ENCODE measurements at places on chromosomes 2 and 18. TPM values are rescaled to one million over a fixed set of nuclear protein-coding genes. Genes with fewer than 3 reads are reported as not detected.

DNA sequence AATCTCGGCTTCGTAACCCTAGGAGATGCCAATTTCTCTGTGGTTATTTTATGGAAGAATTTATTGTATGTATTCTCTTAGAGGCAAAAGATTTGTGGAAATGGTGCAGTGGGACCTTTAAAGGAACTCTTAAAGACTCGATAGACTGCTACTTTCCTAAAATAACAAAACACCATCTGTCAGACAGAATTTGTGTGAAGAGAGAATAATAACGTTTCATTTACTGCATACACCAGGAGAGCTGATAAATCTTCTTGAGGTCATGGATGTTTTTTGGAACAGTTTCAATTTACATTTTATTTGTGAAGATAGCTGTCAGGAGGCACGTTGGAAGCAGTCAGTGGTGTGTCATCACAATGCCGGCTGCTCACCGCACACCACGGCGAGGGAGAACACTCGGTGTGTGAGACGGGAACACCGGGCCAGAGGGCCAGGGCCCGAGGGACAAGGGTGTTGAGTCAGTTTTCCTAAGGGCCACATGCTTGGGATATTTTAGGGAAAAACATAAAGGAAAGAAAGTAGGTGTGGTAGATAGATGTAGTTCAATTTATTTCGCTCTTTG is 1681.0 kb upstream of the DDX18 start:
- DNase-seq, result no peak

DNA sequence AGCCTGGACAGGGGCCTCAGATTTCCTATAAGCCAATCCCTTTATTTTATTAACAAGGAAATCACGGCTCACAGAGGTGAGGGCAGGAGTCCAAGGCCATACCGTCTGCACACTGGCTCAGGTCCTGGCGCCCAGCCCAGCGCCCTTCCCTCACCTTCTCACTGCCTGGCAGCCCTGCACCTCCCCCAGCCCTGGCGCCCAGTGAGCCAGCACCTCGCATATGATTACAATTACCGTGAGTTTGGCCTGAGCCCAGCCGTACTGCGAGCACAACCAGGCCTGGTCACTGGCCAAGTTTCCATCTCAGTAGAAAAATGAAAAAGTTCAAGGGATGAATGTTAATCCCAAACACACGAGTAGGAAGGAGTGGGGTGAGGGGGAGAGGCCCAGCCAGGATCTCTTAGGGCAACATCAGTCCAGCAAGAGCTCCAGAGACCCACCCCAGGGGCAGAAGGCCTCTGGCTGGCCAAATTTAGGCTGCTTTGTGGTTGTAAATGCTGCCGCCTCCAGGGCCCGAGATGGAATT is 68.4 kb downstream of the MCFD2 start:
- no peak for DNase-seq

GRCh38 chr2:118202707-118203303 is 114.5 kb downstream of the INSIG2 start:
- no peak for DNase-seq

DNA sequence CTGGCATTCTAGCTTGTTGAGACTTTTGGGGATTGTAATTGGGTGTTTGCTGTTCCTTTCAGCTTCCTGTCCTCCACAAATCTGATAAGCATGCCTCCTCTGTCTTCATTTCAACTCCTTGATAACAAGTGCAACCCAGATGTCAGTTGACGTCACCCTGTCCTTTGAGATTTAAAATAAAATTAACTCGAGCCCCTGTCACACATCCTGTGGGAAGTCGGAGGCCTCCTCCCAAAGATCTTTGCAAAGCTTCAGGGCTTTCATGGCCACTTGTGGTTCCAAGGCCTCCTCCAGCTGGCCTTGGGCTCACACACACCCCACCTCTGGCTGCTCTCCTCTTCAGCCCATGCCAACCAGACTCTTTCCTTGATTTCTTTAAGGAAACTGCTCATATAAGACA is 69.9 kb upstream of the ITGA6 start:
- no peak for DNase-seq

DNA sequence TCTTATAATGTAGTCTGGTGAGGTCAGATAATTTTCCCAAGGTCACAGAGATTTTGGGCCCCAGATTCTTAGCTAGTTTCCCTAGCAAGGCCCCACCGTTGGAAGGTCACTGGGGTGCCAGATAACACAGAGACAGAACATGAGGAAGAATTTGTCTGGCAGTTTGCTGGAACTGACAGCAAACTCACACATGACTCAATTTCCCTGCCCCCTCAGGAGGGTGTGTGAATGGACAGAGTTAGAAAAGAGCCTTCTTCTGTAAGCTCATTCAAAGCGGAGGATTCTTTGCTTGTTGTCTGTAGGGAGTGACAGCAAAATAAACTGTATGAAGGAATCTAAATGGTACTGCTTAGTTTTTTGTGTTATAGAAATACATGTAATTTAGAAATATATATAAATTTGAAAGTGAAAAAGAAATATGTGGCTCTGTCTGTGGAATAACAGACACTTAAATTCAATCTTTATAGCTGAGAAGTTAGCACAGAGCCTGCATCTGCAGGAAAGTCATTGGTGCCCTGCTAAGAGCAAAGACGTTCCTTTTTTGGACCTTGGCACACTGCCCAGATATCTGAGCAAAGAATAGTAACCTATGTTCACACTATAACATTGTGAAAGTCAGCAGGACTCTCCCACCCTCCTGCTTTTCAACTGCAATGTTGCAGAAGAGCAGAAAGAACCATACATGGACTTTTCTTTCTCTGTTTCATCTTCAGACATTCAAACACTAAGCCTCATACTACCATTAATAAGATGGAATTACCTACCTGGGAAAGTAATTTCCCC is 2.1 kb downstream of the MDH1 start:
- no peak for DNase-seq

GRCh38 chr18:75200605-75201280 is 8.2 kb downstream of the PTGR3 start:
- no peak for DNase-seq

DNA sequence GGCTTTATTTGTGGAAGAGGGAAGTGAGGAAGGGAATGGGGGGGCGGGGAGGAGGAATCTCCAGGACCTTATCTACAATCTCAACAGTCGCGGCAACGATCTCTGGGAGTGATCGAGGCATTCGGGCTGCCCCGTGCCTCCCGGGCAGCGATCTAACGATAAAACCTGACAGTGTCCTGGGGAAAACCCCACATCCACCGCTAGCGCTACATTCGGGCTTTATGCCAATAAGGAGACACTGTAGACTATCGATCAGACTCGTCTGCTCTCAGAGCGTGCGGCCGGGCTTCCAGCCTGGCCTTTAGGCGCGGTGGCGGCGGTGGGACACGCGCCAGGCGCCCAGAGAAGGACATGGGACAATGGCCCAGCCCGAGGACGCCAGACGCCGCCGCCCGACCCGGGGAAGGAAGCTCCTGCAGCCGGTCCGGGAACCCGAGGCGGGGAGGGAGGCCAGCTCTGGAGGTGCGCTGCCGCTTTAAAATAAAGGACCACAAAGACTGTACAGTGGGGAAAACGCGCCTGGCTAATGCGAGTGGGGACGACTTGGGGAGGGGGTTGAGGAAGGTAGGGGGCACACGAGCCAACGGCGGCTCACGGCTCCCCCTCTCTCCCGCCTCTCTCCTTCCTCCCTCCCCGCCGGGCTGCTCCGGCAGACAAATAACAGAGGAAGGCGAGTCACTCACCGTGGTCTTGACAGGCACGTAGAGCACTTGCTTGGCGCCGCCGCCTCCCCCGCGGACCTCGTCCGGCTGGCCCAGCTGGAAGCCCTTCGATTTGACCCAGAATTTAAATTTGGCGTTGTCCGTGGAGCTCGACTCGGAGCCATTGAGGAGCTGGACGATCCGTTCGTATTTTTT is 2.2 kb downstream of the NOL4 start:
- DNase-seq, result no peak

GRCh38 chr2:42116195-42117181 is 52.7 kb upstream of the EML4 start:
- DNase-seq, result no peak

DNA sequence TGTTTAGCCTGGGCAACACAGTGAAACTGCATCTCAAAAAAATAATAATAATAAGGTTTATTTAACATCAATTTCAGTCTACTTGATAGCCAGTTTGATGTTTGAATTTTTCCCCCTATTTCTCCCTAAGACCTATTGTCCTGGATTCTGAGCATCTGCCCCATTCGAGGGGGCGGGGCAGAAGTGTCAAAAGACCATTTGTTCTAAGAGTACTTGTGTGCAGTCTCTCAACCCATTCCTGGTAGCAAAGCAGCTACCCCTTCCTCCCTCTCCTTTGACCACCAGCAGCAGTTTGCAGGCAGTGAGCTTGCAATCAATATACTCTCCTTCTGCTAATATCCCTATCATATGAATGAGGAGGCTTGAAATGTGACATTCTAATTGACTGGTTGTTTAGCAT is 71.9 kb downstream of the VWC2L start:
- no peak for DNase-seq

DNA sequence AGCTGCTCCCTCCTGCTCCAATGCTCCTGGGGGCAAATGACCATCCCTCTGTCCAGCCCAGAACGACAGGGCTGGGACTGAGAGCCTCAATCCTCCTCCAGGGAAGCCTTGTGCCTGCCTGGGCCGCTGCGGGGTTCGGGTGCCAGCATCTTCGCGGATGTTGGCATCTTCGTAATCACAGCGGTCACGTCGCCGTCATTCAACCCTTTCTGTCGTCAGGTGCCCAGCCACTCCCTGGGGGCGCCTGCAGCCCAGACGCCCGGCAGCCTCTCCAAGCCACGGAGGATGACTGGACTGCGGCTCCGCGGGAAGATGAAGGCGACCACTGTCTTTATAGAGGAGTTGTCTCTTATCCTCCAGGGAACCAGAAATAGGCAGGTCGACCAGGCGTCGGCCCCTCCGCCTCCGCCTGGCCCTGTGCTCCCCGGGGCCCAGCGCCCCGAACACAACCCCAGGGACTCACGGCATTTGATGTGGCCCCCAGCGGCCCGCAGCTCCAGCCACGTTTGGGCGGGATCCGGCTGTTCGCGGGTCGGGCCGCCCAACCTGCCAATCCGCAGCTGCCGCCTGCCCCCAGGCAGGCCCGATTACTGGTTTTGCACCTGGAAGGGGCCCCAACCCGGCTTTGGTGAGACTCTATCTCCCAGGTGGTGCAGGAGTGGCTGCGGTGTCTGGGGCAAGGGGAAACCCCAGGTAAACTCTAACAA is 113.9 kb downstream of the THNSL2 start:
- DNase-seq, result no peak

DNA sequence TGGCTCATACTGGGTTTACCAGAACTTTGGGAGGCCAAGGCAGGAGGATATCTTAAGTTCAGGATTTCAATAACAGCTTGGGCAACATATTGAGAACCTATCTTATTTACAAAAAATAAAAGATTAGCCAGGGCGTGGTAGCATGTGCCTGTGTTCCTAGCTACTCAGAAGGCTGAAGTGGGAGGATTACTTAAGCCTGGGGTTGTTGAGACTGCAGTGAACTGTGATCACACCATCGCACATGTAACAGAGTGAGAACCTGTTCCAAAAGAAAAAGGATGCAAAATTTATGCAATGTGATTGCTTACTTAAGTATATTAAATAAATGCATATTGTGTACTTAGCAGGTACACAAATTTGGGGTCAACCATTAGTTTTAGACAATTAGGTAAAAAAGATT is 768.9 kb upstream of the CDH7 start:
- DNase-seq, result no peak

GRCh38 chr2:37819186-37819585 is 105.9 kb upstream of the RMDN2 start:
- no peak for DNase-seq

- no peak for DNase-seq
Measured at GRCh38 chr2:231648579-231649174, 56.0 kb downstream of the TEX44 start.

DNA sequence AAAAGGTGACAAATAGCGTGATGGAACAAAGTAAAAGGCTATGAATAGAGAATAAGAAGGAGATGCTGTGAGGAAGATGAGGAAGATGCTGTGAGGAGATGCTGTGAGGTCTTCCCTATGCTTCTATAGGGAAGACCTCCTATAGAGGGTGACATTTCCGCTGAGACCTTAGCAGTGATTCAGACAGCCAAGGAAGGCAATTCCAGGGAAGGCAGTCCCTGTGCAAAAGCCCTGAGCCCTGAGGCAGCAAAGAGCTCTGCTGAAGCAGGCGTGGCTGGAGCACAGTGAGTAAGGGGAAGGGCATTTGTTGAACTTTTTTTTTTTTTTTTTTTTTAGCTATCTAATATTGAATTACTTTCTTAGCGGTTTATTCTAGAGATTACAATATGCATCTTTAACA is 142.7 kb upstream of the FOSL2 start:
- no peak for DNase-seq

DNA sequence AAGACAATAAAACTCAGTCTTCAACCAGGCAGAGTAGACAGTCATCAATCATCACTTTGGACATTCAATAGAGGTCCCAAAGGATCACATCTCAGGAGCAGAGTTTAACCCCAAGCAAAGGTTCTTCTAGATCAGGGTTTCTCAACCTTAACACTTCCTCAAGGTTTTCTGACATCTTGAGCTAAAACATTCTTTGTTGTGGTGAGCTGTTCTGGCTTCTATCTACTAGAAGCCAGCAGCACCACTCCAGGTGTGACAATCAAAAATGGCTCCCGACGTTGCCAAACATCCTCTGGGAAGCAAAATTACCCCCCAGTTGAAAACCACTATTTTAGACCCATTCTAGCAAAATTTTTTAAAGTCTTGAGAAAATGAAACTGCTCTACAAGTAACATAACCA is 22.0 kb downstream of the RTTN start:
- no peak for DNase-seq

- no peak for DNase-seq
Measured at GRCh38 chr2:152385650-152386049, 50.7 kb downstream of the FMNL2 start.

GRCh38 chr2:40243581-40244187 is 208.2 kb downstream of the SLC8A1 start:
- DNase-seq, result no peak

DNA sequence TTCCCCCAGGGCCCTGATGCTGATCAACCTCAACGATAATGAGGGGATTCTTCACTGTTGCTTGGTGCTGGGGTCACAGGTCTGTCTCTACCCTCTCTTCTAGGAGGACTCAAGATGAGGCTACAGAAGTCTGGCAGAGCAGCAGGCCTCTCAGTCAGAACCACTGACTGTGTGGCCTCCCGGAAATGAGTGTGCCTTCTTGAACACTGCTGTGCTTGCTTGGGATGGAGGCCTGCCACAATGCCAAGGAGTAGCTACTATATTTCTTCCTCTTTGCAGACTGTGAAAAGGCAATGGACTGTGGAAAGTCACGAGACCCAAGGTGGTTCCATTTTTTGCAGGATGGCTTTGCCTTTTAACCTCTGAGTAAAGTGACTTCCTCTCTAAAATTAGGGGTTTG is 5.8 kb upstream of the HOXD1 start:
- no peak for DNase-seq

DNA sequence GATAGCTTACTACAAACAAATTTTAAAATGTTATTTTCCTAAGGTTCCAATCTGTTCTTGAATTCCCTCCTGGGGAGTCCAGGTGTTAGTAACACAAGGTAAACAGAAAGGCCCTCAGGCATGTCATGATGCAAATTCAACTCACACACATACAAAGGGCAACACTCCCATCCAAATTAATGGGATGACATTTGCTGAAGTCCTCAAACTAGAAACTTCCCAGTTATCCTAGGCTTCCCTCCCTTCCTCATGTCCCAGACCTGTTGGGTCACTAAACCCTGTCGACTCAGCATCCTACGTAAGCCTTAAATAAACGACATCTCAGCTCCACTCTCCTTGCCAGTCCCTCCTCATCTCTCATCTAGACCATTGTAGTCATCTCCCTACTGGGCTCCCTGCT is 85.1 kb downstream of the GREB1L start:
- DNase-seq, result no peak

Gene SALL3
- 0.21 TPM for total RNA-seq

Gene COLEC12
- 61.3 TPM for total RNA-seq

Gene HOXD11
- 0.21 TPM for total RNA-seq

Gene C2orf42
- total RNA-seq, result 15.5 TPM

Gene GPR45
- total RNA-seq, result not detected

Gene SMYD1
- total RNA-seq, result 0.87 TPM

Gene KYNU
- 1.8 TPM for total RNA-seq
